ENCODE measurements at places on chromosomes 1 and 21.

DNA sequence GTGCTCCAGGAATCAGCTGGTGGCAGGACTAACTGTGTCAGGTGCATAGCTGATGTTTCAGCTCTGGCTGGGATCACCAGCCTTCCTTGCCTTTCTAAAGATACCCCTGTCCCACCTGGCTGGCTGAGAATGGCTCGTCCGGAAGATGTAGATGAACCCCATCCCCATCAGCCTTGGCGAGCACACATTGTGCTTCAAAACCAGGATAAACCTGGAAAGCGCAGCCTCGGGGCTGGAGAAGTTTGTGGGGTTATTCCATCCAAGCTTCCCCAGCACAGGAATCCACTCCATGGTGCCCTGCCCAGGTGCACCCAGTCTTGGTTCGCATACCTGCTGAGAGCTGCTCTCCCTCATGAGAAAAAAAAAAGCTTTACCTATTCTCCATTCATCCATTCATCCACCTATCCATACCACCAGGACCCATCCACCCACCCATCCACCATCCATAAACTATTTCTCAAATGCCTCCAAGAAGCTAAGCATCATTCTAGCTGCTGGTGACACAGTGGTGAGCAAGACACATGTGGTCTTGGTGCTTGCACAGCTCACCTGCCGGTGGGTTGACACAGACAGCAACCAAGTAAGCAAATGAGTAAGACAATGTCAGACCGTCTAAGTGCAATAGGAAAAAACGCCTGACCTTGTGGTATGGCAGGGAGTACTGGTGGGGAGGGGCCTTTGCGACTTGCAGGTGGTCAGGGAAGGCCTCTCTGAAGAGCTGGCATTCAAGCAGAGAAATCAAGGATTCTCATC lies 94.0 kb downstream of the DMRTB1 start:
- no peaks in the 10 kb centered on the region for H3K36me3 ChIP-seq
- H3K27me3 ChIP-seq, result no peaks in the 10 kb centered on the region
- DNase-seq, result no peak
- no peak overlapping the region for H3K27ac ChIP-seq
- H3K4me3 ChIP-seq, result no peak overlapping the region

DNA sequence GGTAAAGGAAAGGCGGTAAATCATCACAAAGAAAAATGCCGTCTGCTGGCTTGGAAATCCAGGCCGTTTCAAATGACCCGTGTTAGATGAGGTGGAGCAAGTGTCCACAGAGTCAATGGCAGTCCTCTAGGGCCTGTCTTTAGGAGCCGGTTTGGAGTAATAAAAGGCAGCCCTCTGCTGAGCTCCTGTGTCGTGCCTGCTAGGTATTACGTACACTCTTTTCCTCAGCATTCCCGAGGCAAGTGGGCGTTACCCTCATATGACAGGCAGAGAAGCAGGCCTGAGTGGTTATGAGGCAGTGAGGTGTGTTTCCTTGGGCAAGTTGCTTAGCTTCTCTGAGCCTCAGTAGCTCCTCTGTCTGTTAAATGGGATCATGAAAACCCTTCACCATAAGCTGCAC lies 7.7 kb downstream of the NENF start:
- DNase-seq, result no peak
- H3K27me3 ChIP-seq, result no peaks in the 10 kb centered on the region
- no peak overlapping the region for H3K4me3 ChIP-seq
- no peaks in the 10 kb centered on the region for H3K4me1 ChIP-seq
- H3K36me3 ChIP-seq, result no peaks in the 10 kb centered on the region

DNA sequence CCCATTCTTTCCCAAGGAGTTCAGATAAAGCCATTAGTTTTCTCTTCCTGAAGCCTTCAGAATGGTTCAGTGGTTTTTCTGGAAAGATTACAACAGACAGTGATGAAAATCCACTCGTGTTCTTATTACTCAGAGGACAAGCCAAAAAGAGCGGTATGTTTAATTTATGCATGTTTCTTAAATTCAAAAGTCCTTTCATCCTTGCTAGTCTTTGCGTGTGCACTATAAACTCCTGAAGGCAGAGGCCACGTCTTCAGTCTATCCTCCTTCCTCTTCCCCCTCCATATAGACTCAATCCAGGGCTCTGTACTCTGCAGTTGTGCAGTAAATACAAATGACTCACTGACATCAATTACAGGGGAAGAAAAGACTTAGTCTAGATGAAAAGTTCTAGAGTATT lies 409.2 kb upstream of the PLXNA2 start:
- peaks cover 2% of the 10 kb centered on the region for H3K27me3 ChIP-seq
- no peaks in the 10 kb centered on the region for H3K4me1 ChIP-seq
- no peak overlapping the region for H3K27ac ChIP-seq

DNA sequence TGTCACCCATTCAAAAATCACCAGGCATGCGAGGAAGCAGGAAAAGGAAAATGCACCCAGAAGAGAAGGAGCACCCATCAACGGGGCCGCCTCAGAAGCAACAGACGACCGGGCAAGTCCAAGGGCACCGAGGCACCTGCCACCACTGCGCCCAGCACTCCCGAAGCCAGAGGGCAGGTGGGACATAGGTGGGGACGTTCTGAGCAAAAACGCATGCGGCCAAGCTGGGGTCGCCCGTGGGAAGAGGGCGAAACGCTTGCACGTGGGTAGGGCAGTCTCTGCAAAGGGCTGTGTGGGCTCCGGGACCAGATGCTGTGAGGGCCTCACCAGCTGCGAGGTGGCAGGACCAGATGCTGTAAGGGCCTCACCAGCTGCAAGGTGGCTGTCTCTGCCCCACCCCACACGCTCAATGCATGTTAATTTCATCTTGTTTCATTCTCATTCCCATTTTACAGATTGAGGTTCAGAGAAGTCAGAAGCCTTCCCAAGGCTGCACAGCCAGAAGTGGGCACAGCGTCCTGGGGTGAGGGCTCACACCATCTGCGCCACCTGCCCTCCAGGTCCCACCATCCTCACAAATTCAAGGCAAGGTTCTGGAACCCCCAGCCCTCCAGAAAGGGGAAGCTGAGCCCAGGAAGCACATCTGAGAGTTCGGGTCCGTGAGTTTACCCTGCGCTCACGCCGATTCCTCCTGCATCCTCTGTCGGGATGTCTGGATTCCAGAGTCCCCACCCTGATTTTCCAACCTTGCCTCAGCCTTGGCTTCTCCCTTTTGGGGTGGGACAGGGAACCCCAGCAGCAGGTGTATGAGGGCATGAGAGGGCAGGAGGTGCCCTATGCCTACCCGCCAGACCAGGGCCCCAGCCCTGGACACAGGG lies 8.2 kb upstream of the SAMD11 start:
- H3K27ac ChIP-seq, result no peak overlapping the region
